Kidney epithelial cell (primary cell): ENCODE measurements at places on chromosomes 12 and 14. TPM values are rescaled to one million over a fixed set of nuclear protein-coding genes. Genes with fewer than 3 reads are reported as not detected.

GRCh38 chr12:119225454-119225853 is 46.7 kb downstream of the HSPB8 start:
- no peak for DNase-seq

DNA sequence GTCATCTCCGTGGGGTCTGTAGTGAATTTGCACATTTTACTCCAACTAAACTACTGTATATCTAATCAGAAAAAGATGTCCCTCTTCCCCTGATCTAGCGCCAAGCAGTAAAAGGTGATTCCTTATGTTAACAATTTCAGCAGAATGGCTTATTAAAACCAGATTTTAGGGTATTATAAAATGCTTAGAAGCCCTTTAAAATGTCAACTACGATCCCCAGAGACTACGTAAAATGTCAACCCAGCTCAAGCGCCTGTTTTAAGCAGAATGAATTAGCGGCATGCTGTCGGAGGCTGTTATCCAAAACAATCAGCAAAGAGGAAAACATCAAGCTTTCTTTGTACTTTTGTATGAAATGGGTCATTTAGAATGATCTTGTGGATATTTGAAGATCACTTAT is 408.9 kb downstream of the SOX5 start:
- DNase-seq = no peak

DNA sequence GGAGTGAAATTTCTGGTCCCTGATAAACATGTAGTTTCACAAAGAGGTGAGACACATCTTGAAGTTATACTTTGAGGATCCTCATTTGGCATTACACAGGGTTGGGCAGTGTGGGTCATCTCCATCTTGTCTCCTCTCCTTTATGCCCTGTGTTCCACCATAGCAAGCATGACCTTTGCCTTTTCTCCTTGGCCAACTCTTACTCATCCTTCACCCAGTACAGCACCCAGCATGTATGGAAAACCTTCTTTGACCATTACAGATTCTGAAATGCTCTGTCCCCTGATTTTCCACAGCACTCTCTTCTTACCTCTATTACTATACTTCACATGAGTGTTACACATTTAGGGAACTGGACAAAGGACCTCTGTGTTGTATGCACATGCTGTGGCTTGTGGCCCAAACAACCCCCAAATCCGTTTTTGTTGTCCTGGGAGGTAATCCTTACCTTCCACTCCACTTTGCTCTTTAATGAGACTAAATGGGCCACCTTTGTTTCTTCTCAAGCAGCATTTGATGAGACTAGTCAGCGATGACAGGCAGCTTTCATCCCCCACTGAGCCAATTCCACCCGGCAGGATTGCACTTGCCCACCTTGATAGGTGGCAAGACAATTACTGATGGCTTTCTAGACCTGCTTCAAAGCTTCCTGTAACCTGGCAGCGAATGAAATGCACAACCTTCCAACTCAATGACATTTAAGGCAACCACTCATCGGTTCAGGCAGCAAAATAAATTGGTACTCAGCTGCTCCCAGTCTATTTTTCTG is 163.5 kb downstream of the MON2 start:
- no peak for DNase-seq

GRCh38 chr14:31181271-31181670 is 26.3 kb downstream of the HECTD1 start:
- no peak for DNase-seq

- no peak for DNase-seq
These were observed 128.5 kb downstream of the WIF1 start for GRCh38 chr12:64992641-64993040.

DNA sequence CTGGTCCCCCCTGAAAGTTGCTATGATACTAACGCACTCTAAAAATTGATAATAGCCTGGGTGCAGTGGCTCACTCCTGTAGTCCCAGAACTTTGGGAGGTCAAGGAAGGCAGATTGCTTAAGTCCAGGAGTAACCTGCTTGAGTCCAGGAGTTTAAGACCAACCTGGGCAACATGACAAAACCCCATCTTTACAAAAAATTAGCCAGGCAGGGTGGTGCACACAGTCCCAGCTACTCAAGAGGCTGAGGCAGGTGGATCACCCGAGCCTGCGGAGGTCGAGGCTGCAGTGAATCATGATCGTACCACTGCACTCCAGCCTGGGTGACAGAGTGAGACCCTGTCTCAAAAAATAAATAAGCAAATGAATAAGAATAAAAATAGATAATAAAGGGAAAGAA is 42.9 kb downstream of the HEATR5A start:
- no peak for DNase-seq

GRCh38 chr14:69901113-69901951 is 22.1 kb downstream of the SMOC1 start:
- no peak for DNase-seq

DNA sequence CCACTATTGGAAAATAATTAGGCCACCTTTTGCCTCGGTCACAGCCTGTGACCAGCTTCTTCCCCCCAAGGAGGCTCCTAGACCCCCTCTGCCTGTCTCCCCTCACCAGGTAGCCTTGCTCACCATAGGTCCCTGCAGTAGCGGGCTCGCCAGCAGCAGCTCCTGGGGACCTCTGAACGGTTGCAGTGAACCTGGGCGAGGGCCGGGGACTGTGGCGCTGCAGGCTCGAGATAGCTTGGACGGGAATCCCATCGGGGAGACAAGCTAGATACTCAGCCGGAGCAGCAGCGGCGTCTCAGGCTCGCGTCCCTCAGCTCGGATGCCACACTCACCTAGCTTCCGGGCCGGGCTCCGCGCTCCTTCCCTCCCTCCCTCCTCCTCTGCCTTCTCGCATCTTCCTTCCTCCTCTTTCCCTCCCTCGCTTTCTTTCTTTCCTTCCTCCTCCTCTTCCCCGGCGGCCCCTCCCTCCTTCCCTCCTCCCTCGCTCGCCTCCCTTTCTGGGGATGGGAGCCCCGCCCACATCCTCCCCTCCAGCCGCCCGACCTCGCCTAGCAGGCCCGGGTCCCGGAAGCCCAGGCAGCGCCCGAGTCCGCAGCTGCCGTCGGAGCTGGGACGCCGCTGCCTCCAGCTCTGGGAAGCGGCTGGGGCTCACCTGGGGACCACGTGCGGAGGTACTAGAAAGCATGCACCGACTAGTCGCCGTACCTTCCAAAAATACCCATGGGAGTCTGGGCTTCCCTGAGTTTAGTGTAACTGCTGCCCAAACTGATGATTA is at the start of gene BMP4:
Gene BMP4, minus strand, starts transcription at position 399 of the 775 bp plus-strand sequence. CDS start 4,603 bp downstream, outside the sequence.
- DNase-seq = no peak

The IRAK3 gene
- 2.3 and 3.0 TPM in 2 replicates for total RNA-seq

The PLEKHG7 gene
- not detected in 2 replicates for total RNA-seq

The KRT79 gene
- not detected in 2 replicates for total RNA-seq
